ENCODE measurements at places on chromosomes 5 and 9.

DNA sequence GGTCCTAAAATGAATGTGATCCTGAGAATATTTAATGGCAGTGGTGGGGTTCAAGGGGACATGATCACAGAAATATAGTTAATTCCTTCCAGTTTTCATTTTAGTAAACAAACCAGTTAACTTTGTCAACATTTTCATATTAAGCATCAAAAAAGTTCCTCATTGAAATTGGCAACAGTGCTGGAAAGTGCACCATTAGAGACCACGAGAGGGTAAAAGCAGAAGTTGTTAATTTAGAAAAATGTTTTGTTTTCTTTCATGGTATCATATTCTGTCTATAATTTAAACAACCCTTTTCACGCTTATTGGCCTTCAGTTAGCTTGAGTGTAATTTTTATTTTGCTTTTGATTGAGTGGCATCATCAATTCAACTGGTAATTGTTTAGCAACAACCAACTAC is 11.9 kb downstream of the GIN1 start:
- DNase-seq, result no peak

- DNase-seq, result no peak
Observed at GRCh38 chr5:8788246-8788645, 757.6 kb downstream of the SEMA5A start.

DNA sequence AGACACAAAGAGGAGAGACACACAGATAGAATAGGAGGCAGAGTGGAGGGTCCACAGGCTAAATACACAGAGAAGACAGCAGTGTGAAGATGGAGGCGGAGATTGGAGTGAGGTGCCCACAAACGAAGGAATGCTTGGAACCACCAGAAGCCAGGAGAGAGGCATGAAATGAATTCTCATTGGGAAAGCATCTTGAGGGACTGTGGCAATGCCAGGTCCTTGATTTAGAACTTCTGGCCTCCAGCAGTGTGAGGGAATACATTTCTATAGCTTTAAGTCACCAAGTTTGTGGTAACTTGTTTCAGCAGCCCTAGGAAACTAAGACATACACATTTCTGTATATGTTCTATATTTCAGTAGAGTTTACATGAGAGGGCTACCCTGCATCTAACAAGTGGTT is 396.6 kb upstream of the ZNF608 start:
- no peak for DNase-seq

DNA sequence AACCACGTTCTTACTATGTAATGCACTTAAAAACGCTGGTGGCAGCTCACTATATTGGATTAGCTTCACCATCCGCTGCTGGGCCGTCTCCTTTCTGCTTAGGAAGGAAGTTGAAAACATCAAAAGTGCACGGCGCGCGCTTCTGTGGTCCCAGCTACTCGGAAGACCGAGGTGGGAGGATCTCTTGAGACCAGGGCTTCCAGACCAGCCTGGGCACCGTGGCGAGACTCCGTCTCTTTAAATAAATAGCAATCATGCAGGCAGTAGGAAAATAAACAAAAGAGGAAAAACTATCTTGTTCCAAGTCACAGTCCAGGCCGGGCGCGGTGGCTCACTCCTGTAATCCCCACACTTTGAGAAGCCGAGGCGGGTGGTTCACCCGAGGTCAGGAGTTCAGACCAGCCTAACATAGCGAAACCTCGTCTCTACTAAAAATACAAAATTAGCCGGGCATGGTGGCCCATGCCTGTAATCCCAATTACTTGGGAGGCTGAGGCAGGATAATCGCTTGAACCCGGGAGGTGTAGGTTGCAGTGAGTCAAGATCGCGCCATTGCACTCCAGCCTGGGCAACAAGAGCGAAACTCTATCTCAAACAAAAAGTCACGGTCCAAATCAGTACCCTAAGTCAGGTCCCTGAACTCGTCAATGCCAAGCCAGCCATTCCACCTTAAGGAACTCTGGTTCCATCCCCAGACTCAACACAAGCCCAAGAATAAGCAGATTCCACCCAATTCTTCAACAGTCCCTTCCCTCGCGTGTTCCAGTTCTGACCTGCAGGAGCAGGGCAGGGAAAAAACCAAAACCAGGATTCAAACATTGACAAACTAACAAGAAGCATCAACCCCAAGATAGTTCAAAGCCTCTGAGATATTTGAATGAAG is 1.0 kb upstream of the GOLGA1 start:
- DNase-seq, result peak; percentile 39

DNA sequence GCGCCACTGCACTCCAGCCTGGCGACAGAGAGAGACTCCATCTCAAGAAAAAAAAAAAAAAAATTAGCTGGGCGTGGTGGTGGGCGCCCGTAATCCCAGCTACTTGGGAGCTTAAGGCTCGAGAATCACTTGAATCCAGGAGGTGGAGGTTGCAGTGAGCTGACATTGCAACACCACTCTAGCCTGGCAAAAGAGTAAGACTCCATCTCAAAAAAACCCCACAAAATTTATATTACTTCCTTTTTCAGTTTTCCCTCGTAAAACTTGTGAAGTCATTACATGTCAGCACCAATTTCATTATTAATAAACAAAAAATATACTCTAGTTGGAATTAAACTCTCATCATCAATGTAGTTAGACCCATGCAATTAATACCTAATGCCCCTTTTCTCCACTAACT is 43.9 kb downstream of the SHLD3 start:
- no peak for DNase-seq

- DNase-seq, result no peak
Observed at GRCh38 chr9:1057910-1058309, 7.8 kb downstream of the DMRT2 start.

DNA sequence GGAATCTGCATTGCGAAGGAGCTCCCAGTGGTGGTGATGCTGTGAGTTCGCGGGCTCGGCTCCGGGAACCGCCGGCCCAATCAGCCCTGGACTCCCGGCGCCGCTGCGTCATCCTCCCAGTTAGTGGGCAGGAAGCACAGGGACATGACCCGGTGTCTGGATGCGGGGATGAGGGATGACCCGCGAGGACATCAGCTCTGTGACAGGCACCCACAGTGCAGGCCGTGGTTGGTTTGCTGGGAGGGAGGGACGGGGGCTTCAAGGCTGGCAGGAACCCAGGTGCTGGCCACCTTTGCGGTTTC is 996 bp downstream of the NXNL2 start:
- DNase-seq, result no peak

DNA sequence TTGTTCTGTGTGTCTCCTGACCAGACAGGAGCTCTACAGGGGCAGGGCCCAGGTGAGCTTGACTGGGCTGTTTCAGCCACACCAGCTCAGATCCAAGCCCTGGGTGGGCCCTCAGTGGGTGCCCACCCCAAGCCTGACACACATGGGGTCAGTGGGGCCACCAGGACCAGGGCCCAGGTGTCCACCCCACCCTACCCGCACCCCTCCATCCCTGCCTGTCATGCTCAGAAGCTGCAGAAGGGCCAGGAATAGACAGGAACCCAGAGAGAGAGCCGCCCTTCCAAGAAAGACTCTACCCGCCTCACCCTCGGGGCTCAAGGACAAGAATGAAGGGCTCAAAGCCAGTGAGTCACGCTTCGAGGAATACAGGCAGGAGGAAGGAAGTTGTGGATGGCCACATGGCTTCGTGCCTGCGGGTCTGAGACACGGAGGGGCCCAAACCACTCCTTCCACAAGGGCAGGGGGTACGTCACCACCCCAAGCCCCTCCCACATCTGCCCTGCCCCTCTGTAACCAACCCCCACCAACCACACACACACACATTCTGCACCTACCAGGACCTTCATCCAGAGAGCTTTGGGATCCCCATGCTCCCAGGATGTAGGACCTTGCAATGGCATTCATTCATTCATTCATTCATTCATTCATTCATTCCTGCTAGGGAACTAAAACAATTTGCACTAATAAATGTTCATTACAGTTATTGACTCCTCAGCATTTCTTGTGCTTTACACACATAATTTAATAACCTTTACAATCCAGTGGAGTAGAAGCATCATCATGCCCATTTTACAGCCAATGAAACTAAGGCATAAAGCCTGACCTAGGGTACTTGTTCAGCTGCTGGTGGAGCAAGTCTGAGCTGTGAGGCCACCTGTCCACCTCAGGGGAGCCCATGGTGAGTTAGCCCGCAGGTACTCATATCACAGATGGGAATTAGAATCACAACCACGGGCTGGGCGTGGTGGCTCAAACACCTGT is 55.9 kb upstream of the STXBP1 start:
- peak; percentile 44 for DNase-seq

DNA sequence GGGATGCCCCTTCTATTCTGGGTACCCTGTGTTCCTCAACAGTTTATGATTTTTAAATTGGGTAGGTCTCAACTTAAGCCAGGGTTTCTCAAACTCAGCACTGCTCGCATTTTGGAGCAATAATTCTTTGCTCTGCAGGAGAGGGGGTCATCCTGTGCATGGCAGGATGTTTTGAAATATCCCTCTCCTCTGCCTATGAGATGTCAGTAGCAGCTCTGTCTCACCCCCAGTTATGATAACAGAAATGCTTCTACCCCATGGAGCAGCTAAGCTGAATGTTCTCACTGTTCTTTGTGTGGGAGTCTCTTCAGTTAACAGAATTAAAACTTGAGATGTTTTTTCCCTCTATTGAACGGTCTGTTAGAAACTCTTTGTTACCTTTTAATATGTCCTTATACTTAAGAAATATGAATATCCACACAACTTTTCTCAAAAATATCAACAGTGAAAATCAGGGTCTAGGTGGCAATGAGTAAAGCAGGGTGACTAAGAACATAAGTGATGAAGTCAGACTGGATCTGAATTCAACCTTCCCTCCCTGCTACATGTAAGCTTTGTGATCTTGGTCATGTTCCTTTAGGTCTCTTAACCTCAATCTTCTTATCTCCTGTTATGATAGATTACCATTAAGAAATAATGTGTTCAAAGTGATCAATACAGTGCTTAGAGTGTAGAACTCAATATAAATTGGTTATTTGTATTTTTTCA is 89.0 kb downstream of the CAMK4 start:
- no peak for DNase-seq

DNA sequence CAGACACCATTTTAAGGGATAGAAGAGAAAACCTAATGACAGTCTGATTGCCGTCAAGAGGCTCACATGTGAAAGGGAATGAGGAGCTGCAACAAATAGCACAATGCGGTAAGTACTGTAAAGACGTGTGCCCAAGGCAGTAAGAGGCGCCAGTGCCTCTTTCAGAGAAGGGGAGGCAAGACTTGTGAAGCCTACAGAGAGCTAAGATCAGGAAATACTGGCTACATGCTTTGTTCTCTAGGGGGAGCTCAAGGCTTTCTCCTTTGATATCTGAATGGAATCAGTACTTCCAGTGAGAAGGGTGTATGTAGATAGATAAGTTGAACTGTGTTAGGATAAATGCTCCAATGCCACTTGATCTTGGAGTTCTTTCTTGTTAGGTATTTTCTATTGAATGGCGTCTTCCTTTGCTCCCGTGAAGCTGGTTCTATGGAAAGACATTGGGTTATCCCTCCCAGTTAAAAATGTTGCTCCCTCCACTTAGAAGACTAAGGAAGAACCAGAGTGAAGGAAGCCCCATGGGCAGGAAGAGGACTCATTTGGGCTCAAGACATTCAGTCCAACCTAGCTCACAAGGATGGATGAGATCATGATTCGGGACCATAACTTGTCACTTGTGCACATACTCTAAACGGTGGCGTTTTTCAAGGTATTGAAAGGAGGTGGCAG is 23.5 kb upstream of the ALDOB start:
- DNase-seq, result no peak

DNA sequence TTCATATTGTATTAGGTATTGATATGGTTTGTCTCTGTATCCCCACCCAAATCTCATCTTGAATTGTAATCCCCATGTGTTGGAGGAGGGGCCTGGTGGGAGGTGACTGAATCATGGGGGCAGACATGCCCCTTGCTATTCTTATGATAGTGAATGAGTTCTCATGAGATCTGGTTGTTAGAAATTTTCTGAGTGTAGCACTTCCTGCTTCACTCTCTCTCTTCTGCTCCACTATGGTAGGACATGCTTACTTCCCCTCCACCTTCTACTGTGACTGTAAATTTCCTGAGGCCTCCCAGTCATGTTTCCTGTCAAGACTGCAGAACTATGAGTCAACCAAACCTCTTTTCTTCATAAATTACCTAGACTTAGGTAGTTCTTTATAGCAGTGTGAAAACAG is 187.4 kb upstream of the SLC24A2 start:
- peak; percentile 8 for DNase-seq

DNA sequence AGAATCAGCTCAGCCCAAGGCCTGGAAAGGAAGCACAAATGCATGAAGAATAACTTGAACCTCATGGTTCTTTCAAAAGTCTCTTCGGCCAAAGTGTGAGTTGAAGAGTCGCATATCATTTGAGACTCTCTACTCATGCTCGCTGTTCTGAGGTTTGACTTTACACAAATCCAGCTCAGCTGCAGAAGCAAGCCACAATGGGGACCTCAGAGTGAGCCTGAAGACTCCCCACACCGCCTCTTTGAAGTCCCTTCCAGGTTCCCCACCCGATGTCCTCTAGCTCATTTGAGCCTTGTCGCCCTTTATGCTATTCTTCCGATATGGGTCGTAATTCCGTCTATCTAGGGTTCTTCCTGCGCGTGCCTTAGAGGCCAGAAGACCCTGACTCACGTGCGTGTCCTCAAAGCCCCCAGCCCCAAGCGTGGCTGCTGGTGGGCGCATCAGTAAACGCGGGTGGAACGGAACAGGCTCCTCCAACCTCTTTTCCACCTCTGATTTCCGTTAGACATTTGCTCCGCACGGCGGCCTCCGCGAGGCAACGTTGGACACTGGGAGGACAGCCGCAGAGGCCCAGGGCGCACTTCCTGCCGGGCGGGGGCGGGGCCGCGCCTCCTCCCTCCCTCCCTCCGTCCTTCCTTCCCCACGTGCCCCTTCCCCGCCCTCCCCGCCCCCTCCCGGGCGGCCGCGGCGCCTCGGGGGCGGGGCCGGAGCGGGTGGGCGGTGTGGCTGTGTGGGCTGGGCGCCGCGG is at the start of gene SNX30:
TSS of gene SNX30 (plus strand) at position 745 of the 748 bp plus-strand sequence. CDS start 242 bp downstream, outside the sequence.
- DNase-seq, result peak; percentile 37

DNA sequence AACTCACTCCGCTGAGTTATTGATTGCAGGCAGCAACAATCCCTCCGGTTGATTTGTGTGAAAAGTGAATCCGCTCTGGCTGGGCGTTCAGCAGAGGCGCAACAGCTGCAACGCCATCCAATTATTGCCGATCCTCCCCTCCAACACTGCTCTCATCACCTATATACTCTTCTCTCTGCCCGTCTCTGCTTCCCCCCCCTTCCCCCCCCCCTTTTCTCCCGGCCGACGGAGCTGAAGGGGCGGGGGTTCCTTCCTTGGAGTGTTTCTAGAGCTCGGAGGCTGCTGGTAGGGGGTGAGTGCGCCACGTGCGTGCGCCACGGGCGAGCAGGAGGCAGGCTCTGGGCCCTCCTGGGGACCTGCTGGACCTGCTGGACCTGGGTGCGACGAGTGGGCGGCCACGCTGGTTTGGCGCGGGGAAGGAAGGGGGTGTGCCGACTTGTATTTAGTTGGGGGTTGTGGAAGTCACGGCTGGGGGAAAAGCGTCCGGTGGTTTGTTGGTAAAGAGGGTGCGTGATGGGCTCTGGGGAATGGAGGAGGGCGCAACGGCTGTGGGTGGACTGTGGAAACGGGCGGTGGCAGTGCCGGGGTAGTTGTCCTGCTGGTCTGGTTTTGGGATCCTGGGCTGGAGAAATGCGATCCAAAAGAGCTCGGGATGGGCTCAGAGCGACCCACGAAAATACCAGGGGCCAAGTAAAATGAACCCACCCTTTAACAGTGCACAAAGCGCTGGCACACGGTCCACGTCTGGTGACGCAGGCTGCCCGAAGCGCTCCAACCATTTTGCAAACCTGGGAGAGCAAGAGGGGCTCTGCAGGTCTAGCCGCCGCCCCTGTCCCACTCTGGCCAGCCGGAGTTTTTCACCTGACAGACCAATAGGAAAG is 6.4 kb upstream of the MEF2C start:
- no peak for DNase-seq
